ENCODE measurements at places on chromosomes 13 and 19.
A peak's percentile ranks its signal among the peaks of the same experiment; 100 is the strongest.

- DNase-seq: no peak
Measured at GRCh38 chr19:55544776-55545439, 435 bp downstream of the SBK3 start.

GRCh38 chr19:18898081-18898606, 2.2 kb upstream of the CERS1 start:
- DNase-seq: no peak

GRCh38 chr19:52191951-52192350, 2.1 kb downstream of the PPP2R1A start:
- DNase-seq: no peak

DNA sequence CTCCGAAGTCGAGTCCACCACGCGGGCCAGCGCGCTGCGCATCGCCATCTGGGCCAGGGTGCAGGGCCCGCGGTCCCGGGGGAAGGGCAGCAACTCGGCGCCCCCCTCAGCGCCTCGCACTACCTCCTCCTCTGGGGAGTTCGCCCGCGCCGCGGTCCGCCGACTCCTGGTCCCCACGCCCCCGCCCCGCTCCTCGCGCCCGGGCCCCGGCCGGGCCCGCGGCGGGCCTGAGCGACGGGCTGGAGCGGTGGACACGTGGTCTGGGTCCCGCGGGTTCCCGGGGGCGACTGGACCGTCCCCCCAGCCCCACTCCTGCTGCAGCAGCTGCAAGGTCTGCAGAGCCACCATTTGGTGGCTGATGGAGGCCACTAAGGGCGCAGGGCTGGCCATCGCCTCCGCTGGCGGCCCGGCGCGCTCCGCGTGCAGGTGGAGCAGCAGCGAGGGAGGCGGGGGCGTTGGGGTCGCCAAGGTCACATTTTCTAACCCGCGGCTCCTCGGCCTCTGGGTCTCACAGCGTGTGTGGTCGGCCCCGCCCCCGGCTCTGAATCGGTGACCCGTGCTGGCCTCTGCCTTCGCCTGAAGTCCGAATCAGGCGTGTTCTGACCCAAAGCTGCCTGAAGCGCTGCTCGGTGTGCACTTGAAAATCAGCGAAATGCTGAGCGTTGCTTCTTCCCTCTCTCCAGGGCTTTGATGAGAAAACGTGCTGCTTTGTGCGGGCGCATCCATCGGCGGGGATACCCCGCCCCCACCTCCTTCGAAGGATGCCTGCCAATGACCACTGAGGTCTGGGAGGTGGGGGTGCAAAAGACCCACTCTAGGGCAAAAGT, at the start of gene DLEU7:
DLEU7 (minus strand) TSS at position 436 of the 827 bp plus-strand sequence; CDS start at position 390, 46 bp downstream.
- DNase-seq: no peak

- DNase-seq: no peak
Measured at GRCh38 chr13:63948045-63948444, 2532.4 kb upstream of the PCDH20 start.

DNA sequence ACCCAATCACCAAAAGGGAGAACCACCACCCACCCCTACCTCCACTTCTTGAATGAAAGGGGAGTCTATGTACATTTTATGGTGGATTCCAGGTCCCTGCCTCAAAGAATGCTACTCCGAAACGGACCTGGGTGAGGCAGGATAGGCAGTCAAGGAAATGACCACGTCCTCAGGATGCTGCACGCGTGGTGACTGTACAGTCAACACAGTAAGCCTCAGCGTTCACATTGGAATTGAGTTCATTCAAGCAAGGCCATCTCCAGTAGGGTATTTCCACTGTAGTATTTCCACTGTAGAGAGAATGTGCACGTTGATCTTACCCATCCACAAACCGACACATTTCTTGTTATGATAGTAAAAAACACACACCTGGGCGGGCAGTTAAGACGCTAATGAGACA, 16.9 kb downstream of the ZSCAN5C start:
- no peak for DNase-seq

- DNase-seq: no peak
Measured at GRCh38 chr19:19192910-19193423, 909 bp downstream of the RFXANK start.

DNA sequence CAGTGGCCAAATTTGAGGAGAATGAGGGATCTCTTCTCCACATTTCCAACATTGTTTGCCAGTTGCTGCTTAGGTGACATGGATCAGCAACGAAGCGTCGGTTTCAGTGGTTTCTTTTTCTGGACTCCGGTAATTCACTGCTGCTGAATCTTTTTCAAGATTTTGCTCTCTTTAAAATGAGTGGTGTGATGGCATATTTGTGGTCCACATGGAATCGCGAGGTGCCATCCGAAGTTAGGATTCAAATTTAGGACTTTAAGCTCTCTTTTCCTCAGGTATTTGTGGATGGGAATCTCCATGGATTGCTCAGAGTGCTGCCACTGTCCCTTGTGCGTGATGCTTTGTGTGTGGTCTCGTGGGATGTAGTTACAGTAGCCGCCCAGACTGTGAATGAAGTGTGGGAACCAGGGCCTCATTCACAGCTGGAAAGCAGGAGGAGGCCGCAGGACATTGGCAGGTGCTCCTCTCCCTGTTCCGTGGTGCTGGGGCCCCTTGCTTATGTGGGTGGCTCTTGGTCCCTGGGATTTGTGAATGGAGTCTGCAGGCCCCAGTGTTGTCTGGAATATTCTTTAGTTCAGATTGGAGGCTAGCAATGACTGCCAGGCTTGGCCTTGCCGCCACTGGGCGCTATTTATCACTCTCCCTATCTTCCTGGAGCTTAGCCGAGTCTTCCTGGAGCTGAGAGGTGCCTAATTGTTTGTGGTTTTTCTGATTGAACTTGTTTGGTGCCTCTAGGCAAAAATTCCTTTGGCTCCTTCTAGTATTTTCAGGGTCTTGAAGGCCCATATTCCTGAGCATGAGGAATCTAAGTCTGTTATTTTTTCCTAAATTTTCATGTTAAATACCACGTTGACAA, 1.5 kb downstream of the ILF3 start:
- DNase-seq: peak; percentile 63

GRCh38 chr13:51329606-51330005, 9.9 kb upstream of the SERPINE3 start:
- DNase-seq: no peak

GRCh38 chr13:107675847-107676550, 539.3 kb downstream of the LIG4 start:
- no peak for DNase-seq

GRCh38 chr13:21359855-21360254, 99.2 kb downstream of the ZDHHC20 start:
- DNase-seq: no peak

All from NCI-H146 (cell line).